ENCODE measurements at places on chromosomes 3 and 15. TPM values are rescaled to one million over a fixed set of nuclear protein-coding genes. Genes with fewer than 3 reads are reported as not detected.

PLCB2 gene
- 3.3 TPM for polyA plus RNA-seq

TRPM1 gene
- 0.24 TPM for polyA plus RNA-seq

STARD5 gene
- 3.8 TPM for polyA plus RNA-seq

ITGB5 gene
- polyA plus RNA-seq = 50.0 TPM

GPR156 gene
- polyA plus RNA-seq = 0.01 TPM

SLC51B gene
- polyA plus RNA-seq = not detected

DISP2 gene
- polyA plus RNA-seq = 0.62 TPM

FOXB1 gene
- not detected for polyA plus RNA-seq

MESP2 gene
- polyA plus RNA-seq = 0.21 TPM

RPP25 gene
- 6.3 TPM for polyA plus RNA-seq

AADACL2 gene
- 0.21 TPM for polyA plus RNA-seq

MOBP gene
- not detected for polyA plus RNA-seq

MYRIP gene
- polyA plus RNA-seq = 2.7 TPM
